ENCODE measurements at places on chromosomes 1 and 21. TPM values are rescaled to one million over a fixed set of nuclear protein-coding genes. Genes with fewer than 3 reads are reported as not detected.

- no peak for DNase-seq
Observed at GRCh38 chr1:58718435-58718834, 18.6 kb upstream of the MYSM1 start.

DNA sequence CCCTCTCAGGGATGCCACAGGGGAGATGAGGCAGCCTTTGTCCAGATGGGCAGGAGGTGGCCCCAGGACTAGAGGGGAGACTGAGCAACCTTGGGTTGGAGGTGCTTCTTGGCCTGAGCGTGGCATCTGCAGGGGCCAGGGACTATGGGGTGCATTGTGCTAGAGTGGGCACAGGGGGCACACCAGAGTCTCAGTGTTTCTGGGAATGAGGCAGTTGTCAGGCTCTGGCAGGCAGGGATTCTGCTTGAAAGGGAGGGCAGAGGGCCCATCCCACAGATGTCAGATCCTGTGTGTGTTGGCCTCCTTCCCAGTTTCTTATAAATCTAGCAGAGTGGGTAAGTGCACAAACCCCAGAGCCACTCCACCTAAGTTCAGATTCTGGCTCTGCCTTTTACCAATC, 13.7 kb downstream of the LGR6 start:
- peak; percentile 25 for DNase-seq

- DNase-seq = no peak
Observed at GRCh38 chr1:228141226-228142044, 1.4 kb downstream of the GUK1 start.

GRCh38 chr1:205191622-205192021, 19.9 kb downstream of the DSTYK start:
- peak; percentile 32 for DNase-seq

BCAS2 gene
- 61.1 TPM for polyA plus RNA-seq

SDF4 gene
- 75.3 TPM for polyA plus RNA-seq

DNA sequence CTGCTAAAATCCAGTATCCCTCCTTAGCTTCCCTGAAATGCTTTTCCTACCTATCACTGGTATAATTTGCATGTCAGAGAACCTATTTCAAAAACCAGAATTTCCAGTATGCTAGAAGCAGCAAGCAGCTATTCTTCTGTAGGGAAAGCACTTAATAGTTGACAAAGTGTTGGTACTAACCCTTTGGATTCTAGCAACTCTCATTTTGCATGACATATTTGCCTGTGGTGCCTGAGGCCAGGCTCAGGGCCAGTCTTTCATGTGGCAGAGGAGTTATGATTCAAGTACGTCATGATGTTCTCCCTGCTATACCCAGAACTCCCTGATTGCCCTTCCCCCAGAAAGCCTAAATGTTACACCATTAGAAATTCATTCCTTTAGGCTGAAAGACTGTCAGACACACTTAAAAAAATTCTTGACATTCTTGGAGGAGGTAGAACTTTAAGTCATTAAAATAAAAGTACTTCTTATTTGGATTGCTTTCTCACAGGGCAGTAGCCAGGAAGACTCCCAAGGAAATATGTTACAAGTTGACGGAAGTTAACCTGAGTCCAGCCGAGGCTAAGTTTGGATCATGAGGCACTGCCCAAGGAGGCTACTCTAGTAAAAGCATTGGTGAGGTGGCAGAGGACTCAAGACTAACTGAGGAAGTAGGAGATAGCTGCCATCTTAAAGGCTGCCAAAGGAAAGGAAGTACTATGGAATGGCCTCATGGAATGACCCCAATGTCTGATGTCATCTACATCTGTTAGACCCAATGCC, 298.4 kb upstream of the SPAG17 start:
- DNase-seq = peak; percentile 29

OR2AK2 gene
- polyA plus RNA-seq = not detected

GRCh38 chr1:41456847-41457540, 27.5 kb downstream of the EDN2 start:
- DNase-seq = no peak

DNA sequence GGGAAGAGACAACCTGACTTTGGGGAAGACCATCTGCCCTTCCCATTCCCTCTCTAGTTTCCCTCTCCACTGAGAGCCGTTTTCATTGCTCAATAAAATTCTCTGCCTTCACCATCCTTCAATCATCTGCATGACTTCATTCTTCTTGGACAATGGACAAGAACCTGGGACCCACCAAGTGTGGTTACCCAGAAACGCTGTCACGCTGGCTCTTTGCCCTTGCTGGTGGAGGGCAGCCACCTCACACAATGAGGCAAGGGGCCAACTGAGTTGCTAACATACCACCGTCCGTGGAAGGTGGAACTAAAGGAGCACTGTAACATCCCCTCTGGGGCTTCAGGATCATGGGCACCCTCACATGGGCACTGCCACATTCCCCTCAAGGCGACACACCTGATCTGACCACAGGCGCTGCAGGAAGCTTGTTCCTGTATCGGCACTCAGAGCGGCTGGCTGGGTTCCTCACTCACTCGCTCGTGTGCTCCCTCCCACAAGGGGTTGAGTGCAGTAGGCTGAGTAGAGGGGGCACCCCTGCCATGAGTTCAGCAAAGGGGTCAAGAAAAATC, 652.4 kb downstream of the PLPP3 start:
- no peak for DNase-seq

FCRL6 gene
- 0.61 TPM for polyA plus RNA-seq

DNA sequence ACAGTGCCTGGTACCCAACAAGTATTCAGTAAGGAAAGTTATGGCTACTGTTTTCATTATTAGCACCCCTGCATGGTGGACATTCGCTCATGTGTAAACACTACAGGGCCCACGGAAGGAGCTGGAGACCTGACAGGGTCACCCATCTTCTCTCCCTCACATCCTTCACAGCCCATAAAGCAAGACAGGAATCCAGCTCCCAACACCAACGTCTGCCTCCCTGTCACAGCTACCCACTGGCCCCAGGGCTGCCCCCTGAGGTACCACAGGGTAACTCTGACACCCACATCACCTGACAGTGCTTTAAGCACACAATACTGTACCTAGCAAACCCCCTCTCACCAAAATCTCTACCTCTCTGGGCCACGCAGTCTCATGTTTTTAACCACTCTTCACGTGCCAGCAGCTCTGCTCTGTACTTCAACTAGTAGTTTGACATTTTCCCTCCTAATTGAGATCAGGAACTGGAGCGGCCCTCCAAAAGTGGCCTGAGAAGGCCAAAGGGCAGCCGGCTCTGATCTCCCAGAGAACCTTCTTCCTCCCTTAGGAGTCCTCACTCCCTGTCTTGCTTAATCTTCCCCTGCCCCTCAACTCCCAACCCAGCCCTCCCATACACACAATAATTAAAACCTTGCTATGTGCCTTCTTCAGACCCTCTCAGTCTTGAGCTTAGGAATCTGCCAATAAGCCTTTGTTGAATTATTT, 76.8 kb downstream of the CD34 start:
- DNase-seq = no peak

DNA sequence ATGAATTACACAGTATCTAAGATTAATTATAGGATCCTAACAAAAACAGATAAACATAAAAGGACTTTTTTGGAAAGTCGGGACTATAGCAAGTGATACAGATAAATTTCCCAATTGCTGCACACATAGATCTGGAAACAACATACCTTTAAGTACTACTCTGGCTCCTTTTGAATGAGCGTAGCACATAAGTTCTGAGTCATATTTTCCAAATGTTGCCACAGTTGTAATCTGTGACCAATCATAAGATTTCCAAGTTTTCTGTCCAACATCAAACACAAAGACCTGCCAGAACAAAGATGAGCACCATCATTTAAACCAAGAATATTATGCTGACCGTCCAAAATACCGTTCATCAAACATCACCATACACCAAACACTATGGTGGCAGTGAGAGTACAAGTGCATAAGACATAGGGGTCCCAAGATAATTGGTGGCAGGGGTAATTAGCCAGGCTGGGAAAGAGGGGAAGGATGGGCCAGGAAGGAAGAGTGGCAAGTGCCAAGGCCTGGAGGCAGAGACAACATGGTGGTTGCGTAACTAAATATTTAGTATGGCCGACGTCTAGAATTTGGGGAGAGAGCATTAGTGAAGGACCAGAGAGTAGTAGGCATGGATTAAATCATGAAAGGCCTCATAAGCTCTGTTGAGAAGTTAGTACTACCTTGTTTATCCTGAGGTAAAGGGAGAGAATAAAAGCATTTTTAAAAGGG, 3.6 kb downstream of the CTBS start:
- DNase-seq = no peak

DNA sequence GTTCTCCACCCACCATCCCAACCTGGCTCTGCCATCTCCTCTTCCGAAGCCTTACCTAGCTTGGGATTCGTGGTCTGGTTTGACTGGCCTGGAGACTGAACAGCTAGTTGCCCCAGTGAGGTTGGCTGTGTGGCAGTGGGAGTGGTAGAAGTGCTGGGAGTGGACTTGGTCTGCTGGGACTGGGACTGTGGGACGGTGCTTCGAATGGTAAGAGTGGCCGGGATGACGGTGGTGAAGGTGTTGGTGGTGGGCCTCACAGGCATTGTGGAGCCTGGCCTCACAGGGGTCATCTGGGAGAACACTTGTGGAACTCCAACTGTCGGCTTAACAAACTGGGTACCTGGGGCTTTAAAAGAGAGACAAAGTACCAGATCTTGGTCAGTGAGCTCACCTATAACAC, 28.7 kb downstream of the PSMB4 start:
- DNase-seq = no peak

GRCh38 chr1:195933835-195934234, 674.4 kb downstream of the KCNT2 start:
- DNase-seq = no peak

TRAF3IP3 gene
- polyA plus RNA-seq = 2.6 TPM

GRCh38 chr1:221751226-221751887, 9.5 kb upstream of the DUSP10 start:
- DNase-seq = no peak

GRCh38 chr1:152228831-152229230, 4.8 kb upstream of the HRNR start:
- DNase-seq = no peak

HSD11B1 gene
- 4.6 TPM for polyA plus RNA-seq

IKBKE gene
- polyA plus RNA-seq = 7.8 TPM

DNA sequence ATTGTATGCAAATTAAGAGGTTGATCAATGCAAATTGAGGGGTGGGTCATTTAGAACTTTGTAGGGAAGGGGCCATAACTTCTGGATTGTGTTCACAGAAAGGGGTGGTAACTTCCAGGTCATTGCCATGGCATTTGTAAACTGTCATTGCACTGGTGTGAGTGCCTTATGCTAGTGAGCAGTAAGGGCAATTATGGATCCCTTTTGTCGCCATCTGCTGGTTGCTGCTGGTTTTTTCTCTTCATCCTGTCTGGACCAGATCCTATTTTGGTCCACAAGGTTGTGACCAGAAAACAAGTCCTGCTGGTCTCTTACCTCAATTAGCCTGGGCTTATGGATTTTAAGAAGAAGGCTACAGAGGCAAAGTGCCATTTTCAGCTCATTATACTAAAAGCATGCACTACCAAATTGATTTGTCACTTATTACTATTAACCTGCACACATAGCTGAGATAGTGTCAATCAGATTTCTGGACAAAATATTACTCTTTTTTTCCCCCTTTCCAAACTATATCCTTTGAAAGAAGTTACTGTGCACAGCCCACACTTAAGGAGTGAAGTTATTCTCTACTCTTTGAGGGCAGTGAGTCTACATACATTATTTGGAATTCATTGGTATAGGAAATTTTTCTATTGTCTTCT, 196.2 kb downstream of the ZC3H11B start:
- DNase-seq = no peak

- no peak for DNase-seq
Observed at GRCh38 chr21:42073145-42074099, 2.3 kb downstream of the UMODL1 start.

TBX19 gene
- polyA plus RNA-seq = 5.2 TPM

DNA sequence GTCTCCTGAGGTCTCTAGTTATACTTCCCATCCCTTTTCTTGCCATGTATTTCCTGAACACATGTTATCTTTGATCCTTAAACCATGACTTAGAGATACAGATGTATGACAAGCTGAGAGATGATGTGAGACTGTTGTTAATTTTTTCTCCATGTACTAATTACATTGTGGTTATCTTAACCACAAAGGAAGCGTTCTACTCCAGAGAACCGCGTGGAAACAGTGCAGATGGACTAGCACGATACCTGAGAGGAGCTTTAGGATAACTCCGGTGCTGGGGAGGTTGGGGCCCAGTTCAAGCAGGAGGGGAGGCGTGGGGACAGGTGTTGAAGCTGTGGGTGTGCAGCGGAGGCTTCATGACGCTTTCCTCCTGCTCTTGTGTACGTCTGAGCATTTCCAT, 17.5 kb downstream of the PDE9A start:
- DNase-seq = no peak

GRCh38 chr1:90512441-90512840, 204.7 kb downstream of the BARHL2 start:
- DNase-seq = no peak

GRCh38 chr1:77200806-77201205, 18.4 kb downstream of the PIGK start:
- no peak for DNase-seq

- no peak for DNase-seq
Observed at GRCh38 chr1:245995474-245995873, 511.6 kb downstream of the SMYD3 start.

NBPF6 gene
- polyA plus RNA-seq = not detected

DNA sequence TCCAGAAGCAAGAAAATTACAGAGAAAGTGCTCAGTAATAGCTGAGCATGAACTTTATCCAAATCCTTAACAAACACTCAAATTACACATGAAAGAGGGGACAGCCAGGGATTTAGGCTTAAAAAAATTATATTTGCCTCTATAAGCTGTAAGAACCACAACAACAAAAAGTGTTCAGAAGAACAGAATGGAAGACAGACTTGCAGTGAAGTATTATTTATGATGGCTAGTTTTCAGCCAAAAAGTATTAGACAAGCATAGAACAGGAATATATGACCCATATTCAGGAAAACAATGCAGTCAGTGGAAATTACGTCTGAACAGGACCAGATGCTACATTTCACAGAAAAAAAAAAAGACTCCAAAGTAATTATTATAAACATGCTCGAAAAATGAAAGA, 1246.3 kb downstream of the NCAM2 start:
- DNase-seq = no peak

DNA sequence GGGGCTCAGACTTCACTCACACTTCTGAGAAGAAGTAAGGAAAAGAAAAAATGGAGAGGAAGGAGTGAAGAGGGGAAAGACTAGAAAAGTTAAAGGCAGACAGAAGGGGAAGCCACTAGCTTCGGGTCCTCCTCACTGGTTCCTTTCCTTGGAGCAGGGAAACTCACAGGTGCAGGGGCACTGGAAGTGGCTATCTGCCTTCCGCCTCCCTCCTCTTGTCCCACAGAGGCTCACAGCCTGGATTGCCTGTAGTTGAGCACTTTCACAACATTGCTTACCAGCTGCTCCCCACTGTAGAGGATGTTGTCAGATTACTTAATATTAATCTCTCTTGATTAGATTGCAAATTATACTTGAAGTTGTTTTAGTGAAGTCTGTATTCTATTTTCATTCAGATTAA, 21.6 kb upstream of the ABCA4 start:
- no peak for DNase-seq

KPNA6 gene
- 39.1 TPM for polyA plus RNA-seq

- no peak for DNase-seq
Observed at GRCh38 chr1:239056940-239057339, 329.4 kb upstream of the CHRM3 start.

COL9A2 gene
- 17.6 TPM for polyA plus RNA-seq
